Activated effector memory CD4-positive, alpha-beta T cell treated with Interleukin-2 at 50 U/mL for 16 hours (primary cell): ENCODE measurements at places on chromosomes 4 and X.
A peak's percentile ranks its signal among the peaks of the same experiment; 100 is the strongest.

- no peak for DNase-seq
These were observed 410.9 kb downstream of the PDGFC start for GRCh38 chr4:156560701-156561100.

GRCh38 chrX:102863735-102864134 is 73.3 kb upstream of the RAB40AL start:
- peak; percentile 66 for DNase-seq

DNA sequence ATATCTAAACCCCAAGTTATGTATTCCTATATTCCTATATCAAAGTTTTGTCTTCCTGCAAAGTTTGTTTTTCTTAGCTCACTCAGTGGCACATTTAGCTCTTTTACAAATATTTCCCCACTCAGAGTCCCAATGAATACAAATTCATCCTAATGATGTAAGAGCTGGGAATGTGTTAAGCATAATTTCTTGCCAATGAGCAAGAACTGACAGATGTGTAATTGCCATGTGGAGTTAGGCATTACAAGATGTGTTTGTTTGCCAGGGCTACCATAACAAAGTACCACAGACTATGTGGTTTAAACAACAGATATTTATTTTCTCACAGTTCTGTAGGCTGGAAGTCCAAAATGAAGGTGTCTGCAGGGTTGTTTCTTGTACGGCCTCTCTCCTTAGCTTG is 302.1 kb downstream of the KCTD8 start:
- no peak for DNase-seq

DNA sequence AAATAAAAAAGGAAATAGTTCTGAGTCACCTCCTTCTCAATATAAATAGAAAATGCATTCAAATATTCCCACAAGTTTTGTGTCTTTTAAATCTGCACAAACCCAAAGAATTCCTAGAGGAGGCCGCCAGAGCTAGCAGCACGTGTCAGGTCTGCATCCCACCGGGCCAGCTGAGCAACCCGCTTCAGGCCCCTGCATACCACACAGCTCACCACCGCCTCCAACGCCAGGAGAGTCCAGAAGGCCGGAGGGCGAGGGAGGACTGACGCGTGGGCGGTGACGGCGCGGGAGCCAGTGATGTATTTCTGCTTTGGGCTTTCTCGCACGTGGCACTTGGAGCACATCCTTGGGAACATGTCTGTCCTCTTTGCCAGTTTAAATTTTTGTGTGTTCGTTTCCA is 61.9 kb upstream of the CLDN34 start:
- DNase-seq: no peak

DNA sequence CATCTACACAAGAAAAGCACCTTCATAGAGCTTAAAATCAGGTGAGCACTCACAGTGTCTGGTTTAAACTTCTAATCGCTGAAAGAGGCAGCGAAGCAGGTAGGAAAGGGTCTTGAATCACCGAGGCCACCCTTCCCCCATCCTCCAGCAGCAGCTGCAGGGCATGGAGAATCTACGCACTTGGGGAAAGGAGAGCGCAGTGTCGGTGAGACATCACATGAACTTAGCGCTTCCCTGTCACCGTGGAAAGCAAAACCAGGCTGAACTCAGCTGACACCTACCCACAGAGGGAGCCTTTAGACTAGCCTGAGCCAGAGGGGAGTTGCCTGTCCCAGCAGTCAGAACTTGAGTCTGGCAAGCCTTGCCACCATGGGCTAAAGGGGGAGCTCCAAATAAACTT is 197.2 kb upstream of the ZFP42 start:
- DNase-seq: no peak

DNA sequence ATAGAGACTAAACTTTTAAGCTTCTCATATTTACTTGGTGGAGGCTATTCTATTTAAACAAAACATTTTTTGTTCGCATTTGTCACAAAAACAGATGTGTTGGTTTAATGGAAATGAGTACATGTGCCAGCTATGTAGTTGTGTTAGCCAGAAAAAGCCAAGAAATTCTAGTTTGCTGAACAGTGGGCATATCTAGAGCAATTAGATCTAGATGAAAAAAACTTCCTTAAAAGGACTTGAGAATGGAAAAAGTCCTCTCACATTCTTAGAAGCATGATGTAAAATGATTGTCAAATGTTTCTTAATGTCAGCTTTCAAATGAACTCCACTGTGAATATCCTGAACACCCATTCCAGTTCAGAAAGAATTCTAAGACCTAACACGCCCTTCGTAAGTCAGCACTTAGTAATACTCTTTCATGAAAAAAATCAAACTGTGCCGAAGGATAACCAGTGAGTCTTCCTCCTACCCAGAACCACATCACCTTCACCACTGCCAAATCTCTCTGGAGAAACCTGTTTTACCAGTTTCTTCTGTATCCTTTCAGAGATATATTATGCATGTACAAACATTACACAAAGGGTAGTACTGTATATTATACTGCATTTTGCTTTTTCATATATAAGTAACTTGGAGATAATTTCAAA is 28.2 kb downstream of the PHKA1 start:
- DNase-seq: no peak

- DNase-seq: no peak
These were observed 13.6 kb downstream of the STOX2 start for GRCh38 chr4:183918696-183919095.

DNA sequence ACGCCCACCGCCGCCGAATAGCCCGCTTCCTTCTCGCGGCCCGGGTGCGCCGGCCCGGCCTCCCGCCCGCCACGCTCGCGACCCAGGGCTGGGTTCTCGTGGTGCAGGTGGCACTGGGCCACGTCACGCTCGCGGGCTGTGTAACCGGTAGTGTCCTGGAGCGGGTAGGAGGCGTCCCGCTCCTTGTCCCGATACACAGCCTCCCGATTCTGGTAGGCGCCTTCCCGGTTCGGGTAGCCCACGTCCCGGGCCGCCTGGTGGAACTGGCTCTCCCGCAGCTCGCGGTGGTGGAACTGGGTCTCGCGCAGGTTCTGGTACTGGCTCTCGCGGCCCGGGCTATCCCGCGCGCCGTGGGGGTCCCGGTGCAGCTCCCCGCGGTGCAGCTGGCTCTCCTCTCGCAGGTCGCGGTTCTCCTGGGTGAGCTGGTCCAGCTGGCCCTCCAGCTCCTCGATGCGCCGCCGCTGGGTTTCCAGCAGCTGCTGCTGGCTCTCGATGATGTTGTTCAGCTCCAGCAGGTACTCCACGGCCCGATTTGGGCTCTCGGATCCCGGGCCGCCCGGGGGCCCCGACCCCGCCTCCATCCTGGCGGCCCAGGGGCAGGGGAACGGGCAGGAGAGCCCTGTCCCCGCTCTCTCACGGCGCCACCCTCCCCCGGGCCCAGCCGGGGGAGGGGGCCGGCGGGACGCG is 39.3 kb upstream of the IQSEC2 start:
- no peak for DNase-seq

- no peak for DNase-seq
These were observed 221.1 kb upstream of the ITM2A start for GRCh38 chrX:79588233-79588632.

- DNase-seq: no peak
These were observed 21.5 kb downstream of the RTL5 start for GRCh38 chrX:72110051-72110875.

- no peak for DNase-seq
These were observed 100.4 kb downstream of the HS6ST2 start for GRCh38 chrX:132858018-132858417.

DNA sequence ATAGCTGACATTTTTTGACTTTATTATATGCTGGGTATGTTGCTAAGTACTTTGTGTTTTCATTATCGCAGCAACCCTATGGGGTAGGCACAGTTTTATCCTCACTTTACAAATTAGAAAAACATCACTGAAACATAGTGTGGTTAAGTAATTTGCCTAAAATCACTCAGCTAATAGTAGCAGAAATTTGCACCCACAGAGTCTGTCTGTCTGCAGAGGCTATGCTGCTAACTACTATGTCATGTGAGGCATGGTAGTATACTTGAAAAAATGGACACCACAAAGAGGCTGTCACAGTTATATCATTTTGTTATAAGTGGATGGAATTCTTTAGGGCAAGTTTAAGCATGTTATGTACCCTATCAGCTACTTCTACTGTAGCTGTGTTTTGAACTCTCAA is 69.0 kb downstream of the STAG2 start:
- DNase-seq: no peak
